ENCODE measurements at places on chromosomes 7 and 10.

GRCh38 chr10:71269301-71270288, 49.5 kb upstream of the SLC29A3 start:
- no peak for DNase-seq

- no peak for DNase-seq
Measured at GRCh38 chr7:21544715-21545114, 1.9 kb downstream of the DNAH11 start.

GRCh38 chr10:121766426-121766825, 161.4 kb downstream of the ATE1 start:
- DNase-seq: no peak

- no peak for DNase-seq
Measured at GRCh38 chr7:157751951-157752673, 415.3 kb downstream of the DNAJB6 start.

GRCh38 chr7:868189-868486, 8.2 kb upstream of the GET4 start:
- no peak for DNase-seq

DNA sequence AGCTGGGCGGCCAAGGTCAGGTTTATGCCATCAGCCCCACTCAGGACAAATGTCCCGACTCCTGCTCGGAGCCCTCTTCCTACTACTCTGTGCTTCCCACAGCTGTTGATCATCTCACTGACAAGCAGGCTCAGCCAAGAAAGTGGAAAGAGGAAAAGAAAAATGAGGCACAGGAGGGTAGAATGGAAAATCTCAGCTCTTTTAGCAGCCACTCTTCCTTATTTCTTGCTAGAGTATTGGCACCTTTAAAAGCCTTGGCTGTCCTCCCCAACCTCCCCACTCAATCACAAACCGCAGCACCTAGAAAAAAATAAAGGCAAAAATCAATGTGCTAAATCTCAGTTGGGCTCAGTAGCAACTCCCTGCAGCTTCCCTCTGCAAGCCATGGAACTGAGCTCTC, 35.3 kb upstream of the AGK start:
- peak; percentile 19 for DNase-seq

All from hindlimb muscle (tissue), 1 donor.